ENCODE measurements at places on chromosomes 7 and 10.
A peak's percentile ranks its signal among the peaks of the same experiment; 100 is the strongest.

DNA sequence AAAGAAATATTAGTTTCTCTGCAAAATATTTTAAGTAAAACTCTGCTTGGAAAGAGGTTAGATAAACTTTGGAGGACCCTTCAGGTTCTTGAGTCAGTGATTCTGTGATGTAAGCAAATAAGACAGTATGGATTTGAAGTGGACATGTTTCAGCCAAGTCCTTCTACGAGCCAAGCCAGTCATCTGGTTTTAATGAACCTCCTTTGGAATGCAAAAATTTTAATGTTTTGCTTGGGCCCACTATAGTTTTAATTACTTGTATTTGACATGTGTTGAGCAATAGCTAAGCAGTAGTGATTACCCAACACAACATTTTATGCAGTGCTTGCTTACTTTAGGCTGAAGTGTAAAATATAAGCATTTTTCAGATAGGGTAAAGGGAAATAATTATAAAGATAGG lies 296.3 kb upstream of the SEMA3D start:
- H3K27me3 ChIP-seq, result no peaks in the 10 kb centered on the region
- no peak for DNase-seq
- H3K4me1 ChIP-seq, result no peaks in the 10 kb centered on the region
- no peak overlapping the region for H3K27ac ChIP-seq

DNA sequence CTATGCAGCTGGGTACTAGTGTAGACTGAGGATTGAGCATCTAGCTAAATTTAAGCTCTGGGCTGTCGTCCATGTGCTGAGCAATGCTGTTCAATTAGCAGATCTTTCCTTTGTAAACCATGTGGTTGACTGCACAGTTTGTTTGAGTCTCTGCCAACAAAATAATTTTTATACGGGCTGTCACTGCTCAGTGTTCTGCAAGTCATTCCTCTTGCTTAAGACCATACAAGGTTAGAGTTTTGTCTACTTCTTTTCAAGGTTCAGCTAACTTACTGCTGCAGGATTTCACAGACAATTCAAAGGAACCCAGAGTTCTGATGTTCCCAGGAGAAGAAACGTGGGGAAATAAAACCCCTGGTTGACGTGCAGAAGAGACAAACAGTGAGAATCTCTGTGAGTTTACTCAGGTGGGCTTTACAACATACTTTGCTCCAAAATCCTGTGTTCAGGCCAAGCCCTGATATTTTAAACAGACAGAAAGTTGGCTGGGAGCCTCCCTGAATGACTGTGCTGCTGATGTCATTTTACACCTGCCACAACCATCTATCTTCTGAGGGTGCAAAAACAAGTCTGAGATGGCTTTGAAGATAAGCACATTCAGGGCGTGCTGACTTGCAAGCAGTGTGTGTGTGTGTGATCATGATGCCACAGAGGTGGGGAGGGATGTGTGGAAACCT lies 177.1 kb upstream of the SVIL start:
- H3K27me3 ChIP-seq, result no peaks in the 10 kb centered on the region
- H3K36me3 ChIP-seq, result no peaks in the 10 kb centered on the region
- H3K4me3 ChIP-seq, result no peak overlapping the region

GRCh38 chr7:55524558-55525310 lies 47.6 kb downstream of the VOPP1 start:
- no peak for DNase-seq
- peaks cover 3% of the 10 kb centered on the region for H3K4me1 ChIP-seq
- peaks cover 2% of the 10 kb centered on the region for H3K27me3 ChIP-seq
- H3K4me3 ChIP-seq, result no peak overlapping the region
- no peak overlapping the region for H3K27ac ChIP-seq

DNA sequence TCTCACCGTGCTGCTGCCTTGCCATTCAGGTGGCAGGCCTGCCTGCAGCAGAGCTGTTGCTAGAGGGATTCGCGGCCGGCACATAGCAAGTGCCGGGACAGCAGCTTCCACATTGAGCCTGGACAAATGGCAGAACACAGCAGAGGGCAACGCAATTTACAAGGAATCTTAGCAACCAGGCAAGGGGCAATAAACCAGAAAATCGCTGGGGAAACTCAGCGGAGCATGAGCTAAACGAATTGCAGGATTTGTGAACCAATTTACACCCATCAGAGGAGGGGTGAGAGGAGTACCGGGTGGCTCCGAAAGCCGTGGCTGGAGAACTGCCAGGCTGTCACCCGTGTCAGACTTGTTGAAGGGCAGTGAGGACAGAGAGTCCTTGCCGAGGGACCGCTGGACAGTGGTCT lies 58.6 kb upstream of the LOXL4 start:
- no peaks in the 10 kb centered on the region for H3K36me3 ChIP-seq
- no peak overlapping the region for H3K4me3 ChIP-seq
- DNase-seq, result no peak
- no peak overlapping the region for H3K27ac ChIP-seq
- H3K4me1 ChIP-seq, result peaks cover 5% of the 10 kb centered on the region

DNA sequence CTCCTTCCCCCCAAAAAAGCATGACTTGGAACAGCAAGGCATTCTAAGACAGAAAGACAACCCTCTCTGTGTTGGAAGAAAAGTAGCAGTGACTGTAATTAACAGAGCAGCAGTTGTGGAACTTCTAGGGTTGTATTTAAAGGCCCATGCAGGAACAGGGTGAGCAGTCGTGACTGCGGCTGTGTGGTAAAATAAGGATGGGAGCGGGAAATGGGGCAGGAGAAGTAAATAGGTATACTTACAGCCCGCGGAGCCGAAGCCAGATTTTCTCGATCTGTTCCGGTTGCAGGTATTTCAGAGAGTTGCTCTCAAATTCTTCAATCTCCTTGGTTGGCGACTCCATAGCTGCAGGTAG lies 179 bp downstream of the PDE1C start:
- peak overlapping the region; percentile 93 for H3K4me3 ChIP-seq
- H3K27me3 ChIP-seq, result peaks cover 5% of the 10 kb centered on the region
- no peak for DNase-seq
- H3K36me3 ChIP-seq, result no peaks in the 10 kb centered on the region
- H3K27ac ChIP-seq, result no peak overlapping the region

DNA sequence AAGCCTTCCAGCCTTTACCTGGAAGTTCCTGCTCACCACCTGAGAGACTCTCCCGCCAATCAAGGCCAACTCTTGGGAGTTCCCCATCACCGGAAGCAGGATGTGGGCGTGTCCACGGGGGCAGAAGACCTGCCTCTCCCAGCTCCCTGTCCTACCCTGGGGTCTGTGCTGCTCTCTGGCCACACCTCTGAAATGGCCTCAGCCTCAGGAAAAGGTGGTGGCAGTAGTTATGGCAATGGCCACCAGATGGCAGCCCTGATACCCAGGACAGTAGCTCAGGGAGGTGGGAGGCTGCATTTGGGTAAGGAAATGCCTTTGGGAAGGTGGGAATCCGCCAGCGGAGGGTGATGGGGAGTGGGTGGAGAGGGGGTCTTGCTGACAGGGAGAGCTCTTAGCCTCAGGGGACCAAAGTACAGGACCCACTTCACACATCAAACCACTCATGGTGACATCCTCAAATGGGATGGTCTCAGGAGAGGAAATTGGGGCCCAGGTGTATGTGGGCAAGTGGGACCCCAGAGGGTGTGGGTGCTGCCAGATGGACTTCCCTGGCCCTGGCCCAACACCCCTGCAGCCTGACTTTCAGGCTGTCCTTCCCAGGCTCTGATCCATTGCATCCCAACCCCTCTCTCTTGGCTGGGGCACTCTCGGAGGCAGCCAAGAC lies 33.9 kb downstream of the KAZALD1 start:
- peaks cover 13% of the 10 kb centered on the region for H3K27me3 ChIP-seq
- H3K4me3 ChIP-seq, result no peak overlapping the region
- peak; percentile 88 for DNase-seq
- peaks cover 24% of the 10 kb centered on the region for H3K4me1 ChIP-seq
- H3K27ac ChIP-seq, result no peak overlapping the region
- H3K36me3 ChIP-seq, result peaks cover 4% of the 10 kb centered on the region

DNA sequence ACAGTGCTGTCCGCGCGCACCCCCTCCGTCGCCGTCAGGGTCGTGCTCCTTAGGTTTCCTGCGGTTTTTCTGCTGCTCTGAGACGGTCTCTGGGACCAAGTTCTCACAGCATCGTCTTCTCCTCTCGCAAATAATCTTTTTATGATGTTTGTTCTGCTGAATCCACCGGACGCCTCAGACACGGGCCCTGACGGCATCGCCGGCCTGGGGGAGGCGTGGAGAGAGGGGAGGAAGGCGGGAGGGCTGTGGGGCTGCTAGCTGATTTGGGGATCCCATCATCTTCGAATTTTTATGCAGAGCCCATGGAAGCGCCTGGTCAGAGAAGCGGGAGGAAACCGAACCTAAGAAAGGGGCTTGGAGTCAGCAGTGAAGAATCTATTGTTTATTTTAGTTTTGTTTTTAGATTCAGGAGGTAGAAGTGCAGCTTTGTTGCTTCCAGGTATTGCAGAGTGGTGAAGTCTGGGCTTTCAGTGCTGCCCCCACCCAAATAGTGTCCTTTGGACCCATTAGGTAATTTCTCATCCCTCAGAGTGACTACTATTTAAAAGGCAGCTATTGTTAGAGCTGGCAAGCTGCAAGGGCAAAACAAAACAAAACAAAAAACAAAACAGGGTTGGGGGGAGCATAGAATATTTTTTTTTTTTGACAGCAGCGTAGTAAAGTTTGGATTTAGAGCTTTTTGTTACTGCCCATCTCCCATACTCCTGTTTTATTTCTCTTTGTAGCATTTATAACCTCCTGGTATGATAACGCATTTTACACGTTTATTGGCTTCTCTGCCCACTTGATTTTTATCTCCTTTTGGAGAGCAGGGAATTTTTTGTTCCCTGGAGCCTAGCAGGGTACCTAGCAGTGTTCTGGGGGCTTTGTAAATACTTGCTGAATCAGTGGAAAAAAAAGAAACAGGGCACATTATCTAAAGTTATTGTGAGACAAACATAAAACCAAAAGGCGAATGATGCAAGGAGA lies 92.6 kb downstream of the SPAG6 start:
- H3K27ac ChIP-seq, result peak overlapping the region; percentile 90
- peaks cover 38% of the 10 kb centered on the region for H3K4me1 ChIP-seq
- H3K4me3 ChIP-seq, result peak overlapping the region; percentile 94
- H3K36me3 ChIP-seq, result peaks cover 4% of the 10 kb centered on the region
- DNase-seq, result no peak
- H3K27me3 ChIP-seq, result peaks cover 15% of the 10 kb centered on the region

GRCh38 chr10:119663866-119664698 lies 12.9 kb downstream of the BAG3 start:
- H3K4me3 ChIP-seq, result no peak overlapping the region
- H3K36me3 ChIP-seq, result no peaks in the 10 kb centered on the region
- peaks cover 13% of the 10 kb centered on the region for H3K27me3 ChIP-seq
- peaks cover 9% of the 10 kb centered on the region for H3K4me1 ChIP-seq
- DNase-seq, result no peak
